ENCODE measurements at places on chromosomes 6 and 20.

DNA sequence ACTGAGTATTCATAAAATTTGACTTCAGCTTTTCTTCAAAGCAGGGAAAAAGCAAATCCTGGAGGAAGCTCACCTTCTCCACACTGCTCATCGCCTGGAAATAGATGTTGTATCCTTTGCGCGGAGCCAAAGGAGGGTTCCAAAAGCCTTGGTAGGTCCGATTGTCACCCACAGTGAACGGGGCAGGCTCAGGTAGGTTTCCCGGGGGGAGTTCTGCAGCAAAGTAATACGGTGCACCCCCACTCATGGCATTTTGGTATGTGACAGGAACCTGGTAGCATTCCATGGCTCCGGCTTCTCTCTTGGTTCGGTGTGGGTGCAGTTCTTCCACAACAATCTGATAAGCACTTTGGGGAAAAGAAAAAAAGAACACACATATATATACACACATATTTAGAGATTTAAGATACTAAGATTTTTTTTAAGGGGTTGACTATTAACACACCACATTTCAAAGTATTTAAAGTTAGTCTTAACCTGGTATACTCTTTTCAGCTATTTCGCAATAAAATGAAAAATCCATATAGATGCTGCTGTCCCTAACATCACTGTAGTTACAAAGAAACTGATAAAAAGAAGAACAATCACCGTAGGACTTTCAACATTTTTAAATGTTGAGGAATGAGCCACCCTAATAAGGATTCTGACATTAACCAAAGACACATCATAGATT, 166.7 kb upstream of the THEMIS start:
- DNase-seq = no peak
- H3K4me3 ChIP-seq = no peak overlapping the region
- peaks cover 6% of the 10 kb centered on the region for H3K4me1 ChIP-seq
- H3K27me3 ChIP-seq = no peaks in the 10 kb centered on the region
- H3K36me3 ChIP-seq = no peaks in the 10 kb centered on the region
- H3K27ac ChIP-seq = no peak overlapping the region

GRCh38 chr6:11009353-11009752, 34.8 kb downstream of the ELOVL2 start:
- no peak overlapping the region for H3K4me3 ChIP-seq
- no peaks in the 10 kb centered on the region for H3K36me3 ChIP-seq
- peaks cover 17% of the 10 kb centered on the region for H3K27me3 ChIP-seq
- no peak overlapping the region for H3K27ac ChIP-seq
- H3K4me1 ChIP-seq = no peaks in the 10 kb centered on the region

GRCh38 chr6:133544419-133544818, 303.3 kb downstream of the EYA4 start:
- no peak overlapping the region for H3K27ac ChIP-seq
- H3K36me3 ChIP-seq = no peaks in the 10 kb centered on the region
- no peak for DNase-seq
- no peaks in the 10 kb centered on the region for H3K4me1 ChIP-seq
- H3K4me3 ChIP-seq = no peak overlapping the region

DNA sequence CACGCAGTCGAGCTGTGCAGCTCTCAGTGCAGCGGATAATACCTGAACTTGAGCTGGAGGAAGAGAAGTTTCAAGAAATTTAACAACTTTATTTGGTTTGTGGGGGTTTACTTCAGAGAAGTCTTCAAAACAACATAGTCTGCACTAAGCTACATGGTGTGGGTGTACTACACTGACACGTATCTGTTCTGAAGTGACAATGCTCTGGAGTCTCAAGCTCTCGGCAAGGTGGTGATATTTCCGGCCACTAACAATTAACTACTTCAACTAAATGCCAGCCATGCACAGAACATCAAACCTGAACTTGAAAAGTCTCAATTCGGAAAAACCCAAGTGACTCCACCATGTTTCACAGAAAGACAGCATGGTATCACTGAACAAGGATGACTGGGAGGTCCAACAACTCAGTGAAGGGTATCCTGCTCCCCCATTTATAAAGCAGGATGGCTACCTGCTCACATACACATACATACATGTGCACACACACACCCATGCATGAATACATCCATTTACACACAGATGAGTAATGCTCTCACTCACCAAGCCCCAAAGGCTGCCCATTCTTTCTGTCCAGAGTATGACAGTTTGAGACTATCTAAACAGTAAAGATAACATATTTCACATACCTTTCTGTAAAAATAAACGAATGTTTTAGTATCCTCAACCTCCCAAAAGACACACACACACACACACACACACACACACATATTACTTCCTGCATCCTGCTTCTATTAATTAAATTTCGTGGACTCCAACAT, 15.4 kb upstream of the ANKRD60 start:
- no peaks in the 10 kb centered on the region for H3K27me3 ChIP-seq
- H3K27ac ChIP-seq = no peak overlapping the region
- H3K4me1 ChIP-seq = no peaks in the 10 kb centered on the region
- DNase-seq = no peak
- no peak overlapping the region for H3K4me3 ChIP-seq

- no peak overlapping the region for H3K4me3 ChIP-seq
- no peaks in the 10 kb centered on the region for H3K36me3 ChIP-seq
- H3K27ac ChIP-seq = no peak overlapping the region
- DNase-seq = peak; percentile 33
- H3K27me3 ChIP-seq = peaks cover 2% of the 10 kb centered on the region
- H3K4me1 ChIP-seq = no peaks in the 10 kb centered on the region
These were observed 71.0 kb upstream of the SAMD3 start for GRCh38 chr6:130293800-130294199.

DNA sequence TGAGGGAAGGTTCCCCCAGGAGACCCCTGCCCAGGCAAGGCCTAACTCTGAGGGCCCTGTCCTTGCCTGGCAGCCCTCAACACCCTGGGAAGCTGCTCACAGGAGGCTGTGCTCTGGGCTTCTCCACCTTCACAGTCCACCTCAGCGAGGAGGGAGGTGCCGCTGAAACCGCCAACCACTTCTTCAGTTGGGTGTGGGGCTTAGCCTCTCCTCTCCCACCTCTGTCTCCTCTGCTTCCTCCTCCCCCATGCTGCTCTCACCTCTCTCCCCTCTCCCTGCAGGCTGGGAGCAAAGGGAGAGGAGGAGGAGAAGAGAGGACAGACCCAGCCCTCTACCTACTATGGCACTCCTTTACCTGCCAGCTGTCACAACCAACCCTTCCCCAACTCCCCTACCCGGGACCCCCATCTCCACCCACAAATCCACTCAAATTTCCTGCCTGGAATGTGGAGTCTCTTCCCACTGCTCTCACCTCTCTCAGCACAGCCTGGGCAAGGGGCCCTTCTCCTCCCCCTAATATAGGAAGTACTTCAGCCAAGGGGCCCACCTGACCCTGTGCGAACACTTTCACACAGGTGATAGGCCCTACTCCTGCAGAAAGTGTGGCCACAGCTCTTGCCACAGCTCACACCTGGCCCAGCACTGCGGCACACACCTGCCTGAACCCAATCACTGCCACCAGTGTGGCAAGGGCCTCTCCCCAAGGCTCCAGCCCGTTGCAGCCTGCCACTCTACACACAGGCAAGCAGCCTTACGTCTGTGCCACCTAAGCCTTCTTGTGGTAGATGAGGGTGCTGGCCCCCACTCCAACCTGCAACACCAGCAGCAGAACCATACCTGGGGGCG, 7.2 kb downstream of the RING1 start:
- peaks cover 18% of the 10 kb centered on the region for H3K4me1 ChIP-seq
- H3K27ac ChIP-seq = no peak overlapping the region
- no peak overlapping the region for H3K4me3 ChIP-seq
- peaks cover 33% of the 10 kb centered on the region for H3K27me3 ChIP-seq
- peaks cover 13% of the 10 kb centered on the region for H3K36me3 ChIP-seq

GRCh38 chr6:132961610-132962009, 147.2 kb downstream of the RPS12 start:
- H3K27me3 ChIP-seq = peaks cover 33% of the 10 kb centered on the region
- H3K27ac ChIP-seq = no peak overlapping the region
- H3K4me1 ChIP-seq = peaks cover 3% of the 10 kb centered on the region
- H3K4me3 ChIP-seq = no peak overlapping the region
- no peaks in the 10 kb centered on the region for H3K36me3 ChIP-seq
- DNase-seq = peak; percentile 11

DNA sequence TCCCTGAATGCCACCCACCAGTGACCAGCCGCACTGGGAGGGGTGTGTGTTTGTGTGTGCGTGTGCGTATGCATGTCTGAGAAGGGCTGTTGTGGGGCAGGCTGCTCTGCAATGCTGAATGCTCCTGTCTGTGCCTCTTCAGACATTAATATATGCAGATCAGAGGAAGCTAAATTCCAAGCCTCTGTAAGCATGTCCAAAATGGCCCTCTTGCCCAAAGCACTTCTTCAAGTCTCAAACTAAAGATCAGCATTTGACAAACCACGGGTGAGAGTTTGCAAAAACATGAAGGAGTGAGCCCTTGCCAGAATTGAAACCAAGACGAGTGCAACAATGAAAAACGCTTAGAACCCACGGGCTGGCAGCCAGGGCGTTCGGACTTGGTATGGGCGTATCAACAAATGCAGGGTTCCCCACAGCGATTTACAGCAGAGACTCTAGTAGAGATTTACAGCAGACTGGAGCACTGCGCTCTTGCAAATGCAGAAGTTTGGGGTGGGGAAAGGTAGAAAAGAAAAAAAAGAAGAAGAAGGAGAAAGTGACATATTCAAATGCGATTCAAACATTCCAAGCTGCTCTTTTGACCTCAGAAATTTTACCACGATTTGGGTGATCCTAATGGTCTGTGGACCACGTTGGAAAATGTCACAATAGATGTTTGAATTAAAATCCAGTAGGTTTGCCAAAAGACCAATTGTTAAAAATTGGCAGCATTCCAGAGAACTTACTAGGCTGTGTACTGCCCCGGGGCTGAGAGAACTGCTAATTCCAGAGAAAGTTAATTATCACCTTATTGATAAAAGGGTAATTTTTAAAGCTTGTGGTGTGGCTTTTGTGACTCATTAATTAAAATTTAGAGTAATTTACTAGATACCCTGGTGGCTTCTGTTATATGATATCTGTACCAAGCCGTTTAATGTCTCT, 3.5 kb downstream of the SCML4 start:
- DNase-seq = peak; percentile 45
- H3K4me1 ChIP-seq = peaks cover 83% of the 10 kb centered on the region
- H3K36me3 ChIP-seq = no peaks in the 10 kb centered on the region

DNA sequence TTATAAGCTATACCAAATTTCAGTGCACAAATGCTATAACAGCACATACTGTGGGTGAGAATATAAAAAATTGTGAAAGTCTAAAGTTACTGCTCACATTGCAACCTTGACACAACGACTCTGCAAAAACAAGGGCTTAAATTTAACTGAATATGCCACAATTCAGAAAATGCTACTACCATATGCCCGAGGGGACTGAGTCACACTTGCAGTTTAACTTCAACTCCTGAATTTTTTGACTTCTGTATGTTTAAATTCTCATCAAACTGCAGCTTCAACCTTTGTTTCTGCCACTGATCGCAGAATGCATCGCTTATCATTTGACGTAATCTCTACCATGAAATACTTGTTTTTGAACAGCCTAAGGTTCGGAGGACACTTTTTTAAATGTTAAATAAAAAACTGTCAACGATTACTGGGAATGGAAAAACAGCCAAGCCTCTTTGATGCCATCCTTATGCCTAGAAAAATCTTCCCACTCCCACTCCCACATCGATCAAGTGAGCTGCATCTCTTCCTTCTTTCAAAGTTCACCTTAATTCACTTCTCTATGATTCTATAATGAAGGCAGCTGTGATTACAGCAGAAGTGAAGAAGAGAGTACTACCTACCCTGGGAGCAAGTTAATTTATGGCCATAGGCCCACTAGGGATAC, 136.5 kb downstream of the ATXN1 start:
- H3K27ac ChIP-seq = no peak overlapping the region
- peaks cover 20% of the 10 kb centered on the region for H3K36me3 ChIP-seq
- no peak overlapping the region for H3K4me3 ChIP-seq

- H3K36me3 ChIP-seq = no peaks in the 10 kb centered on the region
- DNase-seq = no peak
- H3K4me3 ChIP-seq = no peak overlapping the region
- no peaks in the 10 kb centered on the region for H3K4me1 ChIP-seq
These were observed 26.4 kb downstream of the GDAP1L1 start for GRCh38 chr20:44273231-44274215.

GRCh38 chr6:156026486-156027247, 571.0 kb upstream of the NOX3 start:
- no peak for DNase-seq
- H3K36me3 ChIP-seq = peaks cover 2% of the 10 kb centered on the region
- no peak overlapping the region for H3K27ac ChIP-seq
- H3K27me3 ChIP-seq = no peaks in the 10 kb centered on the region

GRCh38 chr20:47786765-47787107, 1.5 kb upstream of the SULF2 start:
- peaks cover 11% of the 10 kb centered on the region for H3K4me1 ChIP-seq
- H3K4me3 ChIP-seq = peak overlapping the region; percentile 64
- DNase-seq = no peak
- H3K27ac ChIP-seq = no peak overlapping the region

GRCh38 chr20:17794400-17794799, 94.6 kb downstream of the BANF2 start:
- no peak for DNase-seq
- H3K36me3 ChIP-seq = no peaks in the 10 kb centered on the region
- no peak overlapping the region for H3K27ac ChIP-seq
- peaks cover 2% of the 10 kb centered on the region for H3K27me3 ChIP-seq

DNA sequence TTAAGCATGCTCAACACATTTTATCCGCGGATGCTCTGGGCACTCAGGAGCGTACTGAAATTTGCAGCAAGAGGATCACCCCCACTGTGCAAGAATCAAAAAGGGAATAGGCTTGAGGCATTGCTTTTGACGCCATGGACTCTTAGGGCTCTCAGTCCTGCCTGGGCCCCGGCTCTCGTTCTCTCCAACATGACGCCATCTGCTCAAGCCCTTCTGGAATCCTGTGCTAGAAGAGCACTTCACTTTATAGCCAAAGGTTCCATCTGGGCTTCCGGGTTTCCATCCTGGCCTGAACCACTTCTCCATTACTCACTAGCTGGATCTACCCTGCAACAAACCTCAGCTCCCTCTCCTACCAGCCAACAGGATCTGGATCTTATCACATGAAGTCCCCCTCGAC, 105.3 kb downstream of the FOXF2 start:
- DNase-seq = no peak
- H3K27me3 ChIP-seq = no peaks in the 10 kb centered on the region
- H3K4me1 ChIP-seq = no peaks in the 10 kb centered on the region

DNA sequence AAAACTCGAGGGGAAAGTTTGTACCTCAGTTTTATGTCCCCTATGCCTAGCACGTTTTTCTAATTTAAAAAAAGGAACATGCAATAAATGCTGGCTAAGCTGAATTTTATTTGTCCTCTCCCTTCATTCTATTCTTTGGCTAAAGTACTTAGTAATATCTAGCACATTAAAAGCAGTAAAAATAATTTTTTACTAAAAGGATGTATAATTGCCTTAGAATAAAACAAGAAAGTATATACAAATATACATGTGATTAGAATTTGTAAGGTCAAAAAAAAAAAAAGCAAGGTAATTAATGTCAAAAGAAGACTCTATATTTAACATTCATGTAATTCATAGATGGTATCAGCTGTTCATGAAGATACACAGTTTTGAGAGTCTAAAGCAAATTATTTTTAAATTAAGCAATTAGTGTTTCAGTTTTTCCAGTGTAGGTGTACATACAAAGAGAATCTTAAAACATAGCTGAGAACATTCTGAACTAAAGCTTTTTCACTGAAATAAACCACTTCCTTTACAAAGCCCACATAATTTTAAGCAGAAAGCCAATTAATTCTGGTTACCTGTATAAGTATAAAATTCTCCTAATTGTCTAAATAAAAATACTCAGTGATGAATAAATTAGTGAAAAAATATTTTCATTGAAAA, 32.4 kb downstream of the HBS1L start:
- no peaks in the 10 kb centered on the region for H3K27me3 ChIP-seq
- H3K27ac ChIP-seq = no peak overlapping the region
- H3K4me3 ChIP-seq = no peak overlapping the region
- H3K4me1 ChIP-seq = peaks cover 45% of the 10 kb centered on the region

GRCh38 chr6:36793913-36794712, 45.1 kb downstream of the CPNE5 start:
- H3K4me3 ChIP-seq = no peak overlapping the region
- H3K27ac ChIP-seq = no peak overlapping the region
- no peak for DNase-seq
- H3K36me3 ChIP-seq = no peaks in the 10 kb centered on the region

All from activated CD4-positive, alpha-beta memory T cell treated with anti-CD3 and anti-CD28 coated beads for 36 hours (primary cell).